ENCODE measurements at places on chromosomes 4 and X. TPM values are rescaled to one million over a fixed set of nuclear protein-coding genes. Genes with fewer than 3 reads are reported as not detected.

The OTUD4 gene
- total RNA-seq, result 35.7 TPM

The SPOCK3 gene
- total RNA-seq, result not detected

The MID1IP1 gene
- total RNA-seq, result 21.7 TPM

The GYG2 gene
- total RNA-seq, result 84.7 TPM

The RTL3 gene
- total RNA-seq, result 1.6 TPM

The PAGE4 gene
- total RNA-seq, result not detected

The USP17L18 gene
- total RNA-seq, result not detected
